ENCODE measurements at places on chromosomes 1 and 21.

- H3K4me1 ChIP-seq, result no peaks in the 10 kb centered on the region
- no peak for DNase-seq
- no peak overlapping the region for H3K4me3 ChIP-seq
Observed at GRCh38 chr1:200179781-200180160, 152.3 kb downstream of the NR5A2 start.

DNA sequence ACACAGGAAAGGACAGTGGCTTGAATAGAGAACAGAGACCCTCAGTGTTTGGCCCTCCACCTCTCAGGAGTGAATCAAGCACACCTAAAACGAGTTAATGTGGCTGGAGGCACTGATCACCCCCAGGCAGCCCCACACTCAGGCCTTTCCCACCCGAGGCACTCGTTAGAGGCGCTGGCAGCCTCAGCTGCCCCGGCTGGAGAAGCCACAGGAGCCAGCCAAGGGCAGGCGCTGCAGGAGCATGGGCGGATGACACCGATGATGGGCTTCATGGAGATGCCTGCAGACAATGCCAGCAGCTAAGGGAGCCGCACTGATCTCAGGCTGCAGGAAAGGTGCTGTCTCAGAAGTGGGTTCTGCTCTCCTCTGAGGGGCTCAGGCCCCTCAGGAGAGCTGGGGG is 24.1 kb upstream of the ABCG1 start:
- H3K4me1 ChIP-seq, result peaks cover 4% of the 10 kb centered on the region
- no peak overlapping the region for H3K4me3 ChIP-seq
- DNase-seq, result no peak
- no peaks in the 10 kb centered on the region for H3K36me3 ChIP-seq

DNA sequence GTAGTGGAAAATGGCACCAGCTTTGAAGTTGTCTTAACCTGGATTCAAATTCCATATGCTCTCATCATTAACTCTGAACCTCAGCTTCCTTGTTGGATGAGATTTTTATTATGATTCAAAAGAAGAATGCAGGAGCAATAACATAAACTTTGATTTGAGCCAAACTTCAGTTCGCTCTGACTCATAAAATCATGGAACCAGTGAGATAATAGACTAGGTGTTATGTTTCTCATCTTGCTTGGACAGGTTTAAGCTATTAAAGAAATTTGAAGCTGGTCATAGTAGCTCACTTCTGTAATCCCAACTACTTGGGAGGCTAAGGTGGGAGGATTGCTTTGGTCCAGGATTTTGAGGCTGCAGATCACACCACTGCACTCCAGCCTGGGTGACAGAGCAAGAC is 172.8 kb downstream of the CLEC20A start:
- no peaks in the 10 kb centered on the region for H3K36me3 ChIP-seq
- H3K4me1 ChIP-seq, result no peaks in the 10 kb centered on the region
- DNase-seq, result no peak

DNA sequence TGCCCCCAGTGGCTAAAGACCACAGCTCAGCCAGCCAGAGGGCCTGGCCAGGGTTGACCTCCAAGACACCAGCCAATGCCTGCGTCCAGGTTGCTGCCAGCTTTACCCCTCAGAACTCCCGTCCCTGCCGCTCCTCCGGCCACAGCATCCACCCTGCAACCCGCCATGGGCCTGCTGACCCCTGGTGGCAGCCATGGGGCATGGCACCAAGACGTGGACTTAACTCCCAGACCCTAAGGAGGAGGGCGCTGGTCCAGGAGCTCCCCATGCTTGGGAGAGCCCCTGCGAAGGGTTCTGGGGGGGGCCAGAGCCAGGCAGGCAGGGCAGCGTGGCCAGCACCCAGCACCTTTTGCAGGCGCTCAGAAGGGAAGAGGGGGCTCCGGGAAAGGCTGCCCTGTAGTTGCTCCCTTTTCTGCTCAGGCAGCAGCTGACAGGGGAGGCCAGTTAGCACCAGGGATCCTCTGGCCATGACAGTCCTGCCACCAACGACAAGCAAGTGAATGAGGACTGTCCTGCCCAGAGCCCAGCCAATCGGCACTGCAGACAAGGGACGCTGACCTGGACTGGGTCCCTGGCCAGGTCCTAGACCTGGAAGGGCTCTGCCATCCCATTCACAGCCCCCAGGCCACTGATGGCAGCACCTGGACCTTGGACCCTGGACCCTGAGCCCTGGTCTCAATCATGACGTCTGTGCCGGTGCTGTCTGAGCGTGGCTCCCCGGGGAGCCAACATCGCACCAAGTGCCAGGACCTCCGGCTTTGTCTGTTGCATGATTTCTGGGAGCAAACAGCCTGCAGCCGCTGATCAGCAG is 246.2 kb downstream of the NPHP4 start:
- no peak overlapping the region for H3K27ac ChIP-seq
- H3K36me3 ChIP-seq, result no peaks in the 10 kb centered on the region
- H3K4me1 ChIP-seq, result no peaks in the 10 kb centered on the region

DNA sequence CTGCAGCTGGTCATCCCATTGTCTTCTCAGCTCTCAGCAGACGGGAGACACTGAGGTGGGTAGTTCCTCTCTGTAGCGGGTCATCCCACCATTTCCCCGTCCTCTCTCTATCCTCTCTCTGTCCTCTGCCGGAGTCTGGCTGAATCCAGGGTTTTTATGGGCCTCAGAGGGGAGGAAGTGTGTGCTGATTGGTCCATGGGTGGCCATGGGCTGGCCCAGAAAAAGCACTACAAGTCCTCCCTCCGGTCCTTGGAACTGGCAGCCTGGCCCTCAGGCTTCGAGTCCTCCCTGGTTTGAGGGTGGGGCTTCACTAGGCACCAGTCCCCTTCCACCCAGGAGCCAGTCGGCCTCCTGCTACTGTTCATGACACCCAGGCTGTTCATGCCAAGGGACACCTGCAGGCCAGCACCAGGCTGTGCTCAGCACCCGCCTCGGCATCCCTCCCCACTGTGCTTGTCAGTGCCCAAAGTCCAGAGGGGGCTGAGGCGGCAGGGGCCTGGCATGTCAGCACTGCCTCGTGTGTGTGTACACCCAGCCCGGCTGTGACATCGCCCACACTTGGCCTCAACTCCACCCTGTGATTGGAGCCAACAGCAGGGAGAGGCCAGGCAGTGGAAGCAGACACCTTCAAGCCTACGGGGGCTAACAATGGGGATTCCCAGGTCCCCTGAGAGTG is 23.0 kb upstream of the LRRC8C start:
- DNase-seq, result no peak
- no peak overlapping the region for H3K4me3 ChIP-seq
- no peaks in the 10 kb centered on the region for H3K27me3 ChIP-seq

DNA sequence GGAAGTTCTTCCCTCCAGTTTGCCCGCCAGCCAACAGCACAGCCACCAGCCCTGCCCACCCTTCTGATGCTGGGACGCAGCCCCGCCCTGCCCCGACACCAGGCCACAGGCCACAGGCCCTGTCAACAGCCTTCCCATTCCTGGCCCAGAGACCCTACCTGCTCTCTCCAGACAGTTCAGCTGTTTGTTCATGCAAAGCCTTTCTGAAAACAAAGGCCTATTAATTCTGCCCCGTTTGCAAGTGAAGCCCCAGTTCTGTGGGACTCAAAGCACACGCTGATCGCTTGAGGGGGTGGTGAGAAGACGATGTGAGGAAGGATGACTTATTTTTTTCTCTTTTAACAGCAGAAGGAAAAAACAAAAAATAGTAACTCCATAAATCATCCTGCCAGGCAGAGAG is 55.4 kb upstream of the KIF26B start:
- no peaks in the 10 kb centered on the region for H3K36me3 ChIP-seq
- no peak overlapping the region for H3K27ac ChIP-seq
- DNase-seq, result no peak
- no peak overlapping the region for H3K4me3 ChIP-seq
